GM23248 (cell line): ENCODE measurements at places on chromosomes 1 and 21.

- H3K4me3 ChIP-seq: no peak overlapping the region
- no peak overlapping the region for H3K27ac ChIP-seq
- no peaks in the 10 kb centered on the region for H3K36me3 ChIP-seq
Measured at GRCh38 chr1:200099040-200099439, 71.5 kb downstream of the NR5A2 start.

DNA sequence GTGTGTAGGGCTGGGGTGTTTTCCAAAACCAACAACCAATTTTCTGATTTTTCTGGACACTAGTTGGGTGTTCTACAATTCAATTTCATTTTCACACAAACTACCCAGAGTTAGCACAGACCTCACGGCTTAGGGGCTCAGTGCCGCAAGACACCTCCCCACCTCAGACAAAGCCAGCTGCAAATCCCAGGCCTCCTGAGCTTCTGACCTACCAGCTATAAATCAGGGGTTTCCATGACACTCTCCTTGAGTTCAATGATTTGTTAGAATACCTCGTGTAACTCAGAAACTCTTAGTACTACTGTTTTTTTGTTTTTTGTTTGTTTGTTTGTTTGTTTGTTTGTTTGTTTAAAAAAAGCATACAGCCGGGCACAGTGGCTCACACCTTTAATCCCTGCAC lies 28.7 kb upstream of the FAM89A start:
- H3K36me3 ChIP-seq: no peaks in the 10 kb centered on the region
- no peak for DNase-seq
- H3K27ac ChIP-seq: no peak overlapping the region
- H3K4me1 ChIP-seq: no peaks in the 10 kb centered on the region
- H3K4me3 ChIP-seq: no peak overlapping the region

GRCh38 chr1:43801203-43801602 lies 93.9 kb downstream of the ST3GAL3 start:
- no peak overlapping the region for H3K4me3 ChIP-seq
- H3K27me3 ChIP-seq: no peaks in the 10 kb centered on the region

DNA sequence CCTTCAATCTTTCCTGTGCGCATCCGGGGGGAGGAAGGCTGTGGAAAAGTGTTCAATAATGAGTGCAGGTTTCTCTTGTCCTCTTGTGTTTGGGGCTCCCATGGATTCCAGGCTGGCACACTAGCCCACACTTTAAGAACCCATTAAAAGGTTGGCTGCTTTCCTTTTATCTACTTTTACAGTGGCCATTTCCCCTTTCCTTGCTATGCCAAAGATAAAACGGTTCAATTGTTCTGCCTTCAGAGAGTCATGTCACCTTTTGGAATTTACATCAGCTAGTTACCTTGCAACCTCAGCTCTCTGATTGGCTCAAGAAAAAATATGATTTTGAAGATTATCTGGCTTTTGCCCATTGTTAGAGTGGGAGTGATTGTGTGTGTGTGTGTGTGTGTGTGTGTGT lies 182.3 kb downstream of the SDCCAG8 start:
- H3K4me3 ChIP-seq: no peak overlapping the region
- no peak overlapping the region for H3K27ac ChIP-seq
- DNase-seq: no peak
- no peaks in the 10 kb centered on the region for H3K36me3 ChIP-seq
- no peaks in the 10 kb centered on the region for H3K27me3 ChIP-seq
- H3K4me1 ChIP-seq: no peaks in the 10 kb centered on the region

- peaks cover 19% of the 10 kb centered on the region for H3K4me1 ChIP-seq
- peak; percentile 81 for DNase-seq
- H3K36me3 ChIP-seq: no peaks in the 10 kb centered on the region
- 0 out of 2 replicates have a peak overlapping the region, but pooled peaks have one; percentile 14 for H3K4me3 ChIP-seq
- no peaks in the 10 kb centered on the region for H3K27me3 ChIP-seq
Measured at GRCh38 chr1:86504895-86505563, 36.3 kb downstream of the CLCA1 start.

GRCh38 chr1:6898974-6899539 lies 113.8 kb downstream of the CAMTA1 start:
- no peaks in the 10 kb centered on the region for H3K36me3 ChIP-seq
- no peak overlapping the region for H3K27ac ChIP-seq
- H3K27me3 ChIP-seq: no peaks in the 10 kb centered on the region
- no peak for DNase-seq
- H3K4me3 ChIP-seq: no peak overlapping the region
- H3K4me1 ChIP-seq: no peaks in the 10 kb centered on the region

GRCh38 chr1:153389401-153389800 lies 1.5 kb downstream of the S100A8 start:
- H3K27ac ChIP-seq: no peak overlapping the region
- peaks cover 28% of the 10 kb centered on the region for H3K27me3 ChIP-seq
- no peak for DNase-seq

DNA sequence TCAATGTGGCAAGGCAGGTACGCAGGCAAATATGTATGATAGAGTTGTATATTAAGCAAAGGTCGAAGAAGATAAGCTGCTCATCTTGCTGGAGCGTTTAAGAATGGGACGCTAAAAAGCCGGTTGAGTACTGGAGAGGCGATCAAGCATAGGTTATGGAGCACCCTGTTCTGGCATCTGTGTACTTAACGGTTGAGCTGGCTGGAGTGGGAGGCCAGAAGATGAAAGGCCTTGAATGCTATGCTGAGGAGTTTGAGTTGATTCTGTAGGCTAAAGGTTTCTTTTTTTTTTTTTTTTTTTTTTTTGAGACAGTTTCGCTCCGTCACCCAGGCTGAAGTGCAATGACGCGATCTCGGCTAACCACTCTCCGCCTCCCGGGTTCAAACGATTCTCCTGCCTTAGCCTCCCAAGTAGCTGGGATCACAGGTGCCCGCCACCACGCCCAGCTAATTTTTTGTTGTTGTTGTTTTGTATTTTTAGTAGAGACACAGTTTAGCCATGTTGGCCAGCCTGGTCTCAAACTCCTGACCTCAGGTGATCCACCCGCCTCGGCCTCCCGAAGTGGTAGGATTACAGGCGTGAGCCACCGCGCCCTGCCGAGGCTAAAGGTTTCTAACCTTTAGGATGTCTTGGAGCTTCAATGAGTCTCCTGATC lies 850 bp upstream of the KHDC4 start:
- peak; percentile 43 for DNase-seq
- peaks cover 38% of the 10 kb centered on the region for H3K4me1 ChIP-seq
- peak overlapping the region; percentile 85 for H3K27ac ChIP-seq
- H3K4me3 ChIP-seq: peak overlapping the region; percentile 79

- H3K4me3 ChIP-seq: no peak overlapping the region
- DNase-seq: no peak
- H3K4me1 ChIP-seq: no peaks in the 10 kb centered on the region
- H3K27me3 ChIP-seq: peaks cover 3% of the 10 kb centered on the region; the same call in 1 of the 2 replicates
- no peaks in the 10 kb centered on the region for H3K36me3 ChIP-seq
Measured at GRCh38 chr1:177133977-177134538, 30.5 kb downstream of the ASTN1 start.

DNA sequence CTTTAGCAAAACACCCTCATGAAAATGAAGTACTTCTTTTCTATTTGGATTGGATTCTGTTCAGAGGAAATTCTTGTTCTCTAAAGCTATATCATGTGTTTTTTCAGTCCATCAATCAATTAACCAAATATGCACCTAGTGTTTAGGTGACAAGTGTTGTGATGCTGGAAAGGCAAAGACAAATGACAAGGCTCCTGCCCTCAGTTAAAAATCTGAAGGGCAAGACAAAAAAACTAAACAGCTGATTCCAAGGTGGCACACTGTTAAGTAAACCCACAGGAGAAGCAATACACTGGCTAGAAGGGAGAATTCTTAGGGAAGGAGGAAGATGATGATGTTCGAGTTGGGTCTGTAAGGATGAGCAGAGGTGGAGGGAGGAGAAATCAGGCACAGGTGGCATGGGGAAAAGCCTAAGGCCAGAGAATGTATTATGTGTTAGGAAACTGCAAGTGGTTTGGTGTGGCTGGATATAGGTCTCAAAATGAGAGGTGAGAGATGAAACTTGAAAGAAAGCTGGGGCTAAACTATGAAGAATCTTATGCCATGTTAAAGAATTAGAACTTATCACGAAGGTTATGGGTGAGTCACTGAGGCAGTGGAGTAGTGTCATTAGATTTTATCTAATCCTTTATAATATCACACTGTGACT lies 51.8 kb upstream of the GFI1 start:
- peak; percentile 37 for DNase-seq
- H3K4me3 ChIP-seq: no peak overlapping the region
- H3K27ac ChIP-seq: no peak overlapping the region
- H3K4me1 ChIP-seq: peaks cover 24% of the 10 kb centered on the region
- no peaks in the 10 kb centered on the region for H3K36me3 ChIP-seq

GRCh38 chr1:246078126-246078887 lies 428.8 kb downstream of the SMYD3 start:
- DNase-seq: no peak
- 0 out of 2 replicates have a peak, but pooled peaks cover 3% of the 10 kb centered on the region for H3K36me3 ChIP-seq
- no peak overlapping the region for H3K27ac ChIP-seq
- no peaks in the 10 kb centered on the region for H3K4me1 ChIP-seq
- H3K4me3 ChIP-seq: no peak overlapping the region
- no peaks in the 10 kb centered on the region for H3K27me3 ChIP-seq

DNA sequence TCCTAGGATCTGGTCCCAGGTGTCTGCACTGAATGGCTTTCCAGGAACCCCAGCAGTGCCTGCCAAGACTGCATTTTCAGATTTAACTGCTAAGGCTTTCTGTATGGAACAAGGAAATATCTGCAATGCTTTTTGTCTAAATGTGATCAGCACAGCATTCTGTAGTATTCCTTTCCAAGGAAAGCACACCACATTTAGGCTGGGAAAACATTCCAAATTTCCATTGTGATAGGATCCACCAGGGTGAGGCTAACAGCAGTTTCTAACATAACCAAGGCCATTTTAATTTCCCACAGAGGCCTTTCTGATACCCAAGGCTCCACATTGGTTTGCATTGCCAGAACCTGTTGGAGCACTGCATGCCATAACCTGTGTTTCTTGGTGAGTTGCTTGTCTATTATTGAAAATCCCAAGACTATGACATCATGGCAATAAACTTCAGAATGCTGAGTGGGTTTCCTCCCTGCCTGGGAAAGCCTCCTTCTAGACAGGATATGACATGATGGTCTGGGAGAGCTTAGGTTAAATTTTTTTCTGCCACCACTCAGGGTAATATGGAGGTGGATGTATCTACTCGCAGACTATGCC lies 23.3 kb upstream of the PTGFRN start:
- H3K4me1 ChIP-seq: peaks cover 12% of the 10 kb centered on the region
- H3K27ac ChIP-seq: no peak overlapping the region
- H3K27me3 ChIP-seq: no peaks in the 10 kb centered on the region
- H3K36me3 ChIP-seq: no peaks in the 10 kb centered on the region

DNA sequence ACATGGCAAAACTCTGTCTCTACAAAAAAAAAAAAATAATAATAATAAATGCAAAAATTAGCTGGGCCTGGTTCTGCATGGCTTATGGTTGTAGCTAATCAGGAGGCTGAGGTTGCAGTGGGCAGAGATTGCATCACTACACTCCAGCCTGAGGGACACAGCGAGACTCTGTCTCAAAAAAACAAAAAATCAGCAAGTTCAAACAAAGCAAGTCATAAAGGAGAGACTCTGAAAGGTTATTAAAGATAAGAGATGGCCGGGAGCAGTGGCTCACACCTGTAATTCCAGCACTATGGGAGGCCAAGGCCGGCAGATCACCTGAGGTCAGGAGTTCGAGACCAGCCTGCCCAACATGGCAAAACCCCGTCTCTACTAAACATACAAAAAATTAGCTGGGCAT lies 28.8 kb downstream of the COP1 start:
- H3K27ac ChIP-seq: no peak overlapping the region
- peaks cover 9% of the 10 kb centered on the region; the same call in 1 of the 2 replicates for H3K4me1 ChIP-seq
- DNase-seq: no peak
- H3K36me3 ChIP-seq: peaks cover 2% of the 10 kb centered on the region; the same call in 1 of the 2 replicates
- no peak overlapping the region for H3K4me3 ChIP-seq

DNA sequence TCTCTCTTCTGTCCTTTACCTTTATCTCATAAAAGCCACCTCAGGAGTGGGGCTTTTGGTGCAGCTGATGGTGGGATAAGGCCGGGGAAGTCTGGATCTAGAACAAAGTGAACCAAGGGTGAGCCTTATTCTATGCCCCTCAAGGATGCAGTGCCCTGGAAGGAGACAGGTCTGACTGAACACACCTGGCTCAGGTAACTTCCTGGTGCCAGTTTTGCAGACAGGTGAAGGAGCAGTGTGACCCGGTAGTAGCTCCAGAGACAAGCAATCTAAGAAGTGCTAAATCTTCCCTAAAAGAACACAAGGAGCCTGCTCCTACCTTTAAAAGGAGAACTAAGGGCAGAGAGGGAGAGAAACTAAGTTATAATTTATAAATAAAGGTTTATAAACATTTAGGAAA lies 2.9 kb downstream of the KCNJ15 start:
- no peak overlapping the region for H3K4me3 ChIP-seq
- H3K27me3 ChIP-seq: no peaks in the 10 kb centered on the region
- H3K27ac ChIP-seq: no peak overlapping the region
- DNase-seq: no peak

DNA sequence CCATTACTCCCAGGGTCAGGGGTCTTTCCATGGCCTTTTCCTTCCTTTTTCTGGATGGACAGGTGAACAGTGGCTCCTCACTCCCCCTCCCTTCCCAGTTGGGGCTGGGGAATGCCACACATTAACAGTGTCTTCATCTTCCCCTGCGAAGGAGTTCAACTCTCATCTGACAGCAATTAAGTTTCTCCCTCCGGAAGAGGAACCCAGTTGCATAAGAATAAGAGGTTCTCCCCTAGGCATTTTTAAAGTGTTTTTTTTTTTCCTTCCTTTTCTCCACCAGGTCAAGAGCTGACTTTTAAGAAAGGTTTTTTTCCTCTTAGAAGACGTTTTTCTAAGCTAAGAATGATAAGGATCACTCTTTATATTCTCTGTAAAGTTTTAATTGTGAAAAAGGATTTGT lies 42.3 kb upstream of the FASLG start:
- H3K27ac ChIP-seq: no peak overlapping the region
- no peak overlapping the region for H3K4me3 ChIP-seq
- peaks cover 5% of the 10 kb centered on the region; the same call in 1 of the 2 replicates for H3K36me3 ChIP-seq

DNA sequence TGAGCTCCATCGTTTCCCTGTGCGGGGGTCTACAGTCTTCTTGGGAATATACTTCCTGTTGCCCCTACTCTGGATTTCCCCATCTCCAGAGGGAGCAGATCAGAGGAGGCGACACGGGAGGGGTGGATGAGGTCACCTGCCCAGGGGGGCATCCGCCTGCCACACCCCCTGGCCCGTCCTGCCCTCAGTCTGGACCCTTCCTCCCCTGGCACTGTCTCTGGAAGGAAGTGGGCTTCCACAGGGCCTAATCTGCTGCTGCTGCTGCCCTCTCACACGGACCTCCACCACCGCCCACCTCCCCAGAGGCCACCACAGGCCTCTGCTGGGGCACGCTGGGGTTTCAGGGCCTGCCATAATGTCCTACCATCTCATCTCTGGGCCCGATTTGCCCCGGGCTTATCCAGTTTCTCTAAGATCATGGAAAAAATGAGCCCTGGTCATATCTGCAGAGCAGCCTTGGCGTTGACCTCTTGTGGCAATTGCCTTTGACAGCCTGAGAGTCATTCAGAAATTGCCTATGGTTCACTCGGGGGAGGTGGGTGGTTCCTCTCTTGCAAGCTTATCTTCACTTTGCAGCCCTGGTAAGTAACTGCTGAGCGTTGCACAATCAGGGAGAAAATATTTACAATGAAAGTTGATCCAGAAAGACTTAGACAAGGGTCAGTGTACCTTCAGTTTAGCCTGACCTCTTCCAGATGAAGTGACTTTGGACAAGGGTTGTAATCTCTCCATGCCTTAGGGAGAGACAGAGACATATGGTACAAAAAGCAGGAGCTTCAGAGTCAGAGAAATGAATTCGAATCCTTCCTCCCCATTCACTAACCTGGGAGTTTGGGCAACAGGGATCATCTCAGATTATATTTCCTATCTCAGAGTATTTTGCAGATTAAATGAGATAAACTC lies 252.4 kb downstream of the TOMM20 start:
- 0 out of 2 replicates have a peak, but pooled peaks cover 4% of the 10 kb centered on the region for H3K4me1 ChIP-seq
- no peaks in the 10 kb centered on the region for H3K27me3 ChIP-seq
- peak; percentile 44 for DNase-seq

GRCh38 chr1:41870076-41870562 lies 48.6 kb downstream of the HIVEP3 start:
- DNase-seq: peak; percentile 81
- H3K27ac ChIP-seq: no peak overlapping the region
- no peaks in the 10 kb centered on the region for H3K36me3 ChIP-seq
- no peaks in the 10 kb centered on the region for H3K27me3 ChIP-seq
